ENCODE measurements at places on chromosomes 7 and 10.
A peak's percentile ranks its signal among the peaks of the same experiment; 100 is the strongest.

GRCh38 chr10:133454204-133454893, 604 bp downstream of the SCART1 start:
- no peak overlapping the region for H3K27ac ChIP-seq
- peaks cover 8% of the 10 kb centered on the region for H3K27me3 ChIP-seq
- no peaks in the 10 kb centered on the region for H3K4me1 ChIP-seq
- H3K36me3 ChIP-seq, result no peaks in the 10 kb centered on the region
- no peak overlapping the region for H3K4me3 ChIP-seq
- DNase-seq, result no peak

- DNase-seq, result no peak
- no peak overlapping the region for H3K4me3 ChIP-seq
- no peak overlapping the region for H3K27ac ChIP-seq
- no peaks in the 10 kb centered on the region for H3K36me3 ChIP-seq
These were observed 10.5 kb downstream of the CARD11 start for GRCh38 chr7:3033136-3033535.

DNA sequence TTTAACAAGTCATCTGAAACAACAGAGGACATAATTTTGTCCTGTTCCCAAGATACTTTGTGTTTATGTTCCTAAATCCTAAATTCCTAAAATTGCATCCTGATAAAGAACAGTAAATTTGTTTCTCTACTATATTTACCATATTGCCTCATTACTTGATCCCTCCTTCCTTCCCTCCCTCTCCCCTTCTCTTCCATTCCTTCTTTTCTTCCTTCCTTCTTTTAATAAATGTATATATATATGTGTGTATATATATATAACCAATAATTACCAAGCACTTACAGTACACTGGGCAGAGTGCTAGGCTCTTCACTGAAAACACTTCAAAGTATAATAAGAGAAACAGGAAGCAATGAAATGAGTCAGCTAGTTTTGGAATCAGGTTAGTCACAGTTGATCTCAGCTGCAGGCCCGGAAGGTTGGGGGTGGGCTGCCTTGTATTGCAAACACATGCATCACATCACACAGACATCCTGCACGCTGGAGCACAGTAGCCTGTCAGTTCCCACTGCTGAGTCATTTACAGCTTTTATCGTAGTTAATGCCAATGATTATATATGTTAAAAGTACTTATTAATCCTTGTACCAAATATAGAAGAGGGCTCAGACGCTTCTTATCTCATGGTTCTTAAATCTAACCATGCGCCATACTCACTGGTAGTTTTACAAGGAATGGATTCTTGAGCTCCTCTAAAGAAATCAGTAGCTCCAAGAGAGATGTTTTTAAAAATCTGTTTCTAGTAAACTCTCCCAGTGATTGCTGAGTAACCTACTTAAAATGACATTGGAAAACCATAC, 551.7 kb downstream of the GRM8 start:
- no peak overlapping the region for H3K27ac ChIP-seq
- H3K36me3 ChIP-seq, result no peaks in the 10 kb centered on the region
- H3K27me3 ChIP-seq, result no peaks in the 10 kb centered on the region
- no peaks in the 10 kb centered on the region for H3K4me1 ChIP-seq
- peak; percentile 65 for DNase-seq

- no peak overlapping the region for H3K27ac ChIP-seq
- no peak for DNase-seq
- no peaks in the 10 kb centered on the region for H3K4me1 ChIP-seq
- no peaks in the 10 kb centered on the region for H3K27me3 ChIP-seq
- H3K36me3 ChIP-seq, result no peaks in the 10 kb centered on the region
These were observed 37.6 kb downstream of the MCU start for GRCh38 chr10:72729528-72729927.

- peaks cover 74% of the 10 kb centered on the region for H3K4me1 ChIP-seq
- H3K27me3 ChIP-seq, result no peaks in the 10 kb centered on the region
- H3K4me3 ChIP-seq, result no peak overlapping the region
- H3K36me3 ChIP-seq, result peaks cover 5% of the 10 kb centered on the region
- peak overlapping the region; percentile 67 for H3K27ac ChIP-seq
These were observed 21.7 kb downstream of the DOCK4 start for GRCh38 chr7:112184455-112184854.

DNA sequence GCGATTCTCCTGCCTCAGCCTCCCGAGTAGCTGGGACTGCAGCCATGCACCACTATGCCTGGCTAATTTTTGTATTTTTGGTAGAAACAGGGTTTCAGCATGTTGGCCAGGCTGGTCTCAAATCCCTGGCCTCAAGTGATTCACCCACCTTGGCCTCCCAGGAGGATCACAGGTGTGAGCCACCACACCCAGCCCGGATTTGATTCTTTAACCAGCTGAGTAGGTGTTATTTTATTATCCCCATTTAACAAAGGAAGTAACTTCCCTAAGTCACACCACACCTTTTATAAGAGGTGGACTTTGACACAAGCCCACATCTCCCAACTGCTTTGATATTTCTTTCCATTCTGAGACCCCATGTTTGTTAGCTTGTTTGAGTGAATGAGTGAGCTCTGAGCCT, 25.0 kb downstream of the SLC25A28 start:
- H3K27me3 ChIP-seq, result peaks cover 4% of the 10 kb centered on the region
- no peak overlapping the region for H3K4me3 ChIP-seq
- H3K27ac ChIP-seq, result no peak overlapping the region
- no peaks in the 10 kb centered on the region for H3K4me1 ChIP-seq
- H3K36me3 ChIP-seq, result no peaks in the 10 kb centered on the region
- no peak for DNase-seq

GRCh38 chr10:96665306-96665705, 55.0 kb downstream of the PIK3AP1 start:
- H3K4me1 ChIP-seq, result peaks cover 25% of the 10 kb centered on the region
- no peak overlapping the region for H3K27ac ChIP-seq
- H3K27me3 ChIP-seq, result no peaks in the 10 kb centered on the region

DNA sequence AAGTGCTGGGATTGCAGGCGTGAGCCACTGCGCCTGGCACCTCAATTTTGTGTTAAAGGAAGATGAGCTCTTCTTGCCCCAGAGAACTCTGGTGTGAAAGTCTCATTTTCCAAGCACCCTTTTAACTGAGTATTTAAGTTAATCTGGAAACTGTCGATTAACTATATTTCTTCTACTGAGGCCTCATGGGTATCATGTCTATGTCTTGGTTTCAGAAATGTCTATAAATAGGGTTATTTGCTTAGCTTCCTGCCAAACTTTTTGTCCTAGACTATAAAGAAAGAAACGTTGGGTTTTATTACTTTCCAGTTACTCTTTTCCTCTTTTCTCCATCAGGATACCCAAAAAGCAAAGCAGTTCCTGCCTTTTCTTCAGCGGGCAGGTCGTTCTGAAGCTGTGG, 102.4 kb downstream of the LRRC4 start:
- H3K36me3 ChIP-seq, result peaks cover 40% of the 10 kb centered on the region
- H3K27me3 ChIP-seq, result peaks cover 4% of the 10 kb centered on the region
- no peak overlapping the region for H3K4me3 ChIP-seq
- no peak for DNase-seq

- no peak overlapping the region for H3K27ac ChIP-seq
- H3K36me3 ChIP-seq, result no peaks in the 10 kb centered on the region
- no peak for DNase-seq
- H3K27me3 ChIP-seq, result no peaks in the 10 kb centered on the region
These were observed 41.6 kb downstream of the DNAJB9 start for GRCh38 chr7:108611268-108611667.

DNA sequence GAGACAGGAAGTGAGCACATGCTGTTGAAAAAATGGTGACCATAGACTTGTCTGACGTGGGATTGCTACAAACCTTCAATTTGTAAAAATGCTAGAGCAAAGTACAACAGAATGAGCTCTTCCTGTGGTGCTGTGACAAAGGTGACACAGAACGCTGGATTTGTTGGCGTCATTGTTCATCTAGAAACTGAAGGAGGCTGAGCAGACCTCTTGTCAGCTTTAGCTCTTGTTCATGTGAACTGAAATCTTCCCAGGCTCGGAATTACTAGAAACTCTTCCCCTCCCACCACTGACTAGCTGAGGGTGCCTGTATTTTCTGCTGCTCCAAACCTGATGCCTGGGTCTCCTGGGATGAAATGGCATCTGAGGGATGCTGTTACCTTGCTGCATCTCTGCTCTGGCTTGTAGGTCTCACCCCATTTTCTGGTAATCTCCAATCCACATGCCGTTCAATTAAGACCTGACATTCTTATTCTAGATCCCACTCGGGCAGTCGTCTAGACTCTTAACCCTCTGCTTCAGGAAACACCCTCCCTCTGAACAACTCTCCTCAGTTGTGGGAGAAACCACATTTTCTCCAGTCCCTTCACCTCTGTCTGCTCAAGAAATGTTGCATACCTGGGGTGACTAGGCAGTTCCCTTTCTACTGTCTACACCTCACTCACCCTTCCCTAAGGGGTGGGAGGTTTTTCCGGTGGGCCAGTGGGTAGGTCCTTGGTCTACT, 349.3 kb downstream of the CXCL12 start:
- DNase-seq, result no peak
- H3K27me3 ChIP-seq, result peaks cover 1% of the 10 kb centered on the region
- H3K4me3 ChIP-seq, result no peak overlapping the region
- H3K4me1 ChIP-seq, result no peaks in the 10 kb centered on the region
- no peak overlapping the region for H3K27ac ChIP-seq

- peaks cover 6% of the 10 kb centered on the region for H3K27me3 ChIP-seq
- no peak overlapping the region for H3K4me3 ChIP-seq
- DNase-seq, result no peak
- peaks cover 26% of the 10 kb centered on the region for H3K4me1 ChIP-seq
- no peak overlapping the region for H3K27ac ChIP-seq
- H3K36me3 ChIP-seq, result no peaks in the 10 kb centered on the region
These were observed 79.2 kb downstream of the RBM20 start for GRCh38 chr10:110723224-110723891.

DNA sequence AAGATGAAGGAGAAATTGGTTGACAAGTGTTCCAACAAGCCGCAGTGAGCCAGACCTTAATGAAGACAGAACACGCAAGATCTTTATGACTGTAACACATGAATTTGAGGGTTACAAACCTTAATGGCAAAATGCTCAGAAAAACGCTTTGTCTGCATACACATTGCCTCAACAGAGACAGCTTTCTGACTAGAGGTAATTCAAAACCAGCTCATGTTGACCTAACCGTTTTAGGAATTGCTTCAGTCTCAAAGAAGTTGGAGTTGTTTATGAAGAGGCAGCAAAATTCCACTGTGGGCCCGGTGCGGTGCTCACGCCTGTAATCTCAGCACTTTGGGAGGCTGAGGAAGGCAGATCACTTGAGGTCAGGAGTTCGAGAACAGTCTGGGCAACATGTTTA, 2.2 kb upstream of the GTF2I start:
- H3K4me3 ChIP-seq, result peak overlapping the region; percentile 90
- DNase-seq, result no peak
- H3K27me3 ChIP-seq, result peaks cover 8% of the 10 kb centered on the region
- peak overlapping the region; percentile 57 for H3K27ac ChIP-seq

DNA sequence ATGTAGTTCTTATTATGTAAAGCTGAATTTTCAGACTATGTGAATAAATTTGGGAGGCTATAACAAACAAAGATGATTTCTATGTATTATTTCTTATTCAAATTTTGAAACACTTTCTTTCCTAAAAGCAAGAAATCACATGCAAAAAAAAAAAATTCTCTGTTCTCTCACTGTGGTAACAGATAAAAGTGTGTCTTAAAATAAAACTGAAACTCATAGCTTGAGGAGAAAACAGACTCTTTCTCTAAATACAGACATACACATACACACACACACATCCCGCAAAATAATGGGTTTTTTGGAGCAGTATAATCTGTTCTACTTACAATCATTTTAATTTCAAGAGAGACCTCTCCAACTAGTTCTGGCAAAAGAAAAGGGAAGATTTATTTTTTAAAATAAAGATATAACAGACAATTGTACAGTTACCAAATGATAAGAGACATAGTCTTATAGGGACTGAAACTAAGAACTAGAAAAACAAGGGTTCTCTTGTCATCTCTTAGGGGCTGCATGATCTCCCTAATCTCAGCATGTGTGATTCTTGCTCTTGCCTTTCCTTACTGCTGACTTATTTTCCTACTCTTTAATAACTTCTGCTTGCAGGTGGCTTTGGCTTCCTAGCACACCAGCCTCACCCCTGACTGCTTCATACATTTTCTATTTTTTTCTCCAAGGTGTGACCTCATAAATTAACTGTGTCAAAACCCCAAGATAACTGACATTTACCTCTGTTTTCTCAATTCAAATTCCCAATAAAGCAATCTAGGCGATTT, 483.5 kb upstream of the POT1 start:
- peaks cover 1% of the 10 kb centered on the region for H3K27me3 ChIP-seq
- no peak overlapping the region for H3K27ac ChIP-seq
- H3K4me3 ChIP-seq, result no peak overlapping the region

- peak within 1 kb of the TSS; percentile 95 for H3K4me3 ChIP-seq
- H3K36me3 ChIP-seq, result peaks cover 26% of the 10 kb centered on the region
- peak within 1 kb of the TSS; percentile 95 for H3K27ac ChIP-seq
- peak; percentile 70 for DNase-seq
These were observed at the start of gene TRIP6 for GRCh38 chr7:100867040-100867775. TRIP6 (plus strand) TSS chr7:100867387; CDS start chr7:100867498, 111 bp downstream.
